ENCODE measurements at places on chromosomes 13 and 19.

- no peak for DNase-seq
Measured at GRCh38 chr13:113820813-113821651, 42.8 kb downstream of the GAS6 start.

DNA sequence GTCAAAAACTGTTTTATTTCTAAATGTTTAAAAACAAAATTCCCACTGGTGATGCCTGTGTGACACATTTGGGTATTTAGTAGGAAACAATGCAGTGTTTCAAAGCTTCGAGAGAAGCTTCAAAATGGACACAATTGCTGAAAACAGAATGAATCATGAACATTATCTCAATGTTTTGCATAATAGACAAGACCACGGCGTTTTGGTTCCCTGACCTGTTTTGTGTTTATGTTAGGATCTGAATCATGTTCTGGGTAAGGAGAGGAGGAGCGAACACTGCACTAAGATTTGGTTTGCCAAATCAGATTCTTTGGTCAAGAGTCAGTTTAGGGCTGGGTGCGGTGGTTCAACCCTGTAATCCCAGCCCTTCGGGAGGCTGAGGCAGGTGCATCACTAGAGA, 42.2 kb downstream of the IFT88 start:
- DNase-seq = no peak

- DNase-seq = no peak
Measured at GRCh38 chr13:102530751-102531150, 66.0 kb upstream of the TPP2 start.

- DNase-seq = no peak
Measured at GRCh38 chr13:106376401-106377112, 158.9 kb downstream of the EFNB2 start.

DNA sequence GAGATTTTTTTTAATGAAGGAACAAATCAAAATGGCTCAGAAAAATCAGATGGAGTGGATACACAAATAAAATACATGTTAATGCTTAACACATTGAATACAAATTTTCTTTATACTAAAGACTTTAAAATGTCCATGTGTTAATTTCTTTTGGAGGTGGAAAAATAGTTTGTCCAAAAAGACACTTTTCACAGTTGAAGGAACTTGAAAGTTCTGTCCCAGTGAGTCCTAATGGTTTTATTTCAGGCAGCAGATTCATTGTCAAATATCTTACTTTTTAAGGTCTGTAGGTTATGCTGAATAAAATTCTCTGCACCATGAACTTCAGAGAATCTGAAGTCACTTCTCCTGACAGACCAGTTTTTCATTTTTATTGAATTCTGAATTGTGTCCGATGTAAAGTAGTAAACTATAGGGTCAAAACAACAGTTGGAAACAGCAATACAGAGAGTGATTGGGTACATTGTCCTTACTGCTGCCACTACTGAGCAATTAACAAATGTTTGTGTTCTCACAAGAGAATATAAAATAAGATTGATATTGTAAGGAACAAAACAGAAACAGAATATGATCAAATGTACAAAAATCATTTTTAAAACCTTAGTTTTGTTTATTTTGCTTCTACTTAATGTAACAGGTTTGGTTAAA, 1.6 kb downstream of the LPAR6 start:
- no peak for DNase-seq

DNA sequence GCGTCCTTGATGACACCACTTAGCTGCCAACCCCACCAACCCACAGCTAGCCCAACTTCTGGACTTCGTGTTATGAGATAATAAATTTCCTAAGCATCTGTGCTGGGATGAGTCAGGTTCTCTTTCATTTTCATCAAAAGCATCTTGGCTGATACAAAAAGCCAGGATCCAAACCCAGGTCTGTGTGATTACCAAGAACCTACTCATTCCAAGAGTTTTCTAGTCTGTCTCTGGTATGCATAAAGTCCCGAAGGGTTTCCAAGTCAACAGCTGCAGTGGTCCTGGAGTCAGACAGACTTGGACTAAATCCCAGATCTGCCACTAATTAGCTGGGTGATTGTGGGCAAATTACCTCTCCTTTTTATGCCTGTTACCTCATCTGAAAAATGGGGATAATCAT, 55.5 kb upstream of the SERP2 start:
- no peak for DNase-seq

DNA sequence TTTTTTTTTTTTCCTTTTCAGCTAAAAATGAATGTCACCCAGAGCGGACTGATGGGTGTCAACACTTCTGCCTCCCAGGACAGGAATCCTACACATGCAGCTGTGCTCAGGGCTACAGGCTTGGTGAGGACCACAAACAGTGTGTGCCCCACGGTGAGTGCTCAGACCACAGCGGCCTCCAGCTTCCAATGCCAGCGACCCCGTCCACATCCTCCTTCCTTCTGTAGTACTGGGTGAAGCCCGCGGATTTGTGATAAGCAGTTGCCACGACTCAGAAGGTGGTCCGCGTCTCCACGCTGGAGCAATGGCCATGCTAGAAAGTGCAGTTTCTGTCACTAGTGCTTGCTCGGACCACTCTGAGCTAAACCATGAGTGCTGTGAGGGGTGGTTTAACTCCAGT, 6.0 kb downstream of the PROZ start:
- no peak for DNase-seq

DNA sequence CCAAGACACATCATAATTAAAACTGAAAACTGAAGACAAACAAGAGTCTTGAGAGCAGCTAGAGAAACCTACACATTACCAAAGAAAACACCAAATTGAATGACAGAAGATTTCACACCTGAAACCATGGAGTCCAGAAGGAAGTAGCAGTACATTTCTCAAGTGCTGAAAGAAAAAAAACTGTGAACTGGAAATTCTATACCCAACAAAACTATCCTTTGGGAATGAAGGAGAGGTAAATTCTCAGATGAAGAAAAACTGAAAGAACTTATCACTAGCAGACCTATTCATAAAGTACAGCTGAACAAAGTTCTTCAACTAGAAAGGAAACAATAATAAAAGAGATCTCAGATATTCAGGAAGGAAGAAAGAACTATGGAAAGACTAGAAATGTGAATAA, 198.7 kb upstream of the ZNF507 start:
- no peak for DNase-seq

GRCh38 chr19:49549045-49549444, 21.2 kb downstream of the RCN3 start:
- no peak for DNase-seq

- DNase-seq = no peak
Measured at GRCh38 chr13:46804391-46804815, 7.4 kb upstream of the ESD start.

GRCh38 chr19:44050740-44051649, 841 bp upstream of the ZNF223 start:
- DNase-seq = no peak

GRCh38 chr19:1072371-1073015, 5.5 kb downstream of the ARHGAP45 start:
- no peak for DNase-seq

- DNase-seq = no peak
Measured at GRCh38 chr19:23799321-23799720, 40.6 kb upstream of the ZNF681 start.

DNA sequence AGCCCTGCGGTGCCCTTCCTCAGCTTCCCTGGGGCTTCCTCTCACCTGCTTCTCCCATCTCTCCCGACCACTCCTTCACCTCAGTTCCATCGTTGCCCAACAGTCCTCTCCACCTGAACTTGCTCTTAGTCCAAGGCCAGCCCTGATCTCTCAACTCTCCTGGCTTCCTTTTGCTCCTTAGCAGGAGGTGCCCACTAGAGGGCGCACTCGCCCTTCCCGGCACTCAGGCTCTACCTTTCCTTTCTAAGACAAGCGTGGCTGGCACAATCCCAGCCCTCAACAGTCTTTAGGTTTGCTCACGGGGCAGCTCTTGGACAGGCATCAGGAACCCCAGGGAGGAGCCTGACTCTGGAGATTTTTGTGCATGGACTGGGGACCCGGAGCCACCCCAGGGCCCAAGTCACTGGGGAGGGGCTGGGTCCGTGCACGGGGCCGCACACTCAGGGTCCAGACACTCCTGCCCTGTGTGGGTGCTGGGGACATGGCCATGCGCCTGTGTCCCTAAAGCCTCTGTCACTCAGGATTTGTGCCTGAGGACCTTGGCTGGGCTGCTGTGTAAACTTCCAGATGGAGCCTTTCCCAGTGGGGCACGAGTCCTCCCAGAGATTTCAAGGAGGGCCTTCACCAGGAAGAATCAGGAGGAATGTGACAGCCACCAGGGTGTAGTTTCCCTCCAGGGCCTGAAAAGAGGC, 12.1 kb upstream of the CEACAM8 start:
- DNase-seq = no peak

- DNase-seq = no peak
Measured at GRCh38 chr13:75468098-75468497, 13.9 kb downstream of the TBC1D4 start.

GRCh38 chr13:77811381-77811780, 107.2 kb downstream of the EDNRB start:
- DNase-seq = no peak

GRCh38 chr19:10823690-10824089, 12.3 kb downstream of the TMED1 start:
- no peak for DNase-seq
